Endodermal cell (in vitro differentiated cells): ENCODE measurements at places on chromosomes 4 and X.
A peak's percentile ranks its signal among the peaks of the same experiment; 100 is the strongest.

DNA sequence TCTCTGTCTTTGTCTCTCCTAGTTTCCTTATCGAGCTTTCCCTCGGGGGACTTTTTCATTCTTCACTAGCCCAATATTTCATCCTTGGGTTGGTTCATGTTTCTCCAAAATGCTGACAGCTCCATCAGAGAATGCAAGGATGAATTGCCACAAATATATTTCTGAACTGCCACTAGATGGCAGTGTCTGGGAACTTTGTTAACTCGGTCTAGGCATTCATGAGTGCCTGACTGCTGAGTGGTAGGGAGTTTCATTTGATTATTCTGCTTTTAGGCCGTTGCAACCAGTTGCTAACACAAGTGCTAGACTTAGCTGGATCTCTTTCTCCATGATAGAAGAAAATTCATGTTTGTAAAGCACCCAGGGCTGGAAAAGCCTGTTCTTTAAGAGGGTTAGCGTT lies 73.5 kb upstream of the RAP2C start:
- DNase-seq = peak; percentile 58

GRCh38 chr4:184289179-184289535 lies 71.5 kb upstream of the ENPP6 start:
- DNase-seq = no peak

DNA sequence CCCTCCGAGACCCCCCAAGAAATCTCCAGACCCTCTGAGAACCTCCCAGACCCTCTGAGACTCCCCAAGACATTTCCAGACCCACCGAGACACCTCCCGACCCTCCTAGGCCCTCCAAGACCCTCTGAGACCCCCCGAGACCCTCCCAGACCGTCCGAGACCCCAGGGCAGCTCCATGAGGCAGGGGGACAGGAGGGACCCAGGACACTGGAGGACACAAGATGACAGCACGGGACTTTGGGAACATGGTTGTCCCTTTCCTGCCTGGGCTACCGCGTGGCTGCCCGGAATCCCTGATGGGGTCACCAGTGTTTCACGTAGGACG lies 10.3 kb downstream of the CTBP1 start:
- no peak for DNase-seq

GRCh38 chr4:72935462-72935861 lies 134.1 kb downstream of the COX18 start:
- no peak for DNase-seq

- DNase-seq = no peak
Measured at GRCh38 chr4:119629142-119629471, 503 bp upstream of the PDE5A start.

DNA sequence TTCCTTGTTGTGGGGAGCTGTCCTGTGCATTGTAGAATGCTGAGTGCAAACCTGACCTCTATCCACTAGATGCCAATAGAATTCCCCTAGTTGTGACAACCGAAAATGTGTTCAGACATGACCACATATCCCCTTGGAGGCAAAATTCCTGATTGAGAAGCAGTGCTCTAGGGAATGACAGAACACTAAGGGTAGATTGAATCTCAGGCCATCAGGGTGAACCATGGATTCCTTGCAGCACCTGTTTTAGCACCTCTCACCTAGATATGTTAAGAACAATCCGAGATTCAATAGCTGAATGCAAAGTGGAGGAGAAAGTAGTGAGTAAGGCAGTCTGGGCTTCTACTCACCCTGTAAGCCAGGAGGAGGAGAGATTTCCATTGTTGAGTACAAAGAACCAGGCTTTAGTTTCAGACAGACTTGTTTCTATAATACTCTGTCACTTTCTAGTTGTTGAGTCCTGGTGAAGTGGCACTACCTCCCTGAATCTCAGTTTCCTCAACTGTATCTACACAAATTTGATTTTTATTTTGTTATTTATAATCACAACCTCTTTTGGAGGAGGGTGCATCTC lies 111.0 kb upstream of the RAP2C start:
- DNase-seq = no peak

GRCh38 chr4:81466841-81467671 lies 4.7 kb downstream of the RASGEF1B start:
- peak; percentile 90 for DNase-seq

DNA sequence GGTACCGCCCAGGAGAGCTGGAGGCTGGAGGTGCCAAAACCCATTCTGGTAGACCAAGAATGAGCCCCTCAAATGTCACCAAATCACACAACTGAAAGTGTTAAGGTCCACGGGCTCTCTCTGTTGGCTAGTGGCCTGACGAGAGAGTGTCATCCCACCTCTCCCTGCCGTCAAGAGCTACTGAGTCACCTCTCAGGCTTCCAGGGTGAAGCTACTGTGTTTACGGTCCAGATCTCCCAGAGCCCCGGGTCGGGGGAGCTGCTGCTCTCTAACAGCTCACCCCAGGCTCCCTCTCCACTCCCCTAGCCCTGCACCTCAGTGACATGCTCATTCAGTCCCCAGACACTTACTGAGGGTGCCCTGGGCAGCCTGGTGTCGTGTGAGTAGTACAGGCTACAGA lies 59.2 kb downstream of the ADGRG2 start:
- no peak for DNase-seq

GRCh38 chrX:103066606-103067005 lies 2.6 kb upstream of the BEX1 start:
- DNase-seq = no peak

- no peak for DNase-seq
Measured at GRCh38 chr4:68434277-68434676, 13.0 kb upstream of the TMPRSS11E start.

- no peak for DNase-seq
Measured at GRCh38 chr4:145703850-145704497, 24.0 kb downstream of the C4orf51 start.

GRCh38 chr4:185839194-185839712 lies 27.3 kb upstream of the SORBS2 start:
- peak; percentile 93 for DNase-seq

DNA sequence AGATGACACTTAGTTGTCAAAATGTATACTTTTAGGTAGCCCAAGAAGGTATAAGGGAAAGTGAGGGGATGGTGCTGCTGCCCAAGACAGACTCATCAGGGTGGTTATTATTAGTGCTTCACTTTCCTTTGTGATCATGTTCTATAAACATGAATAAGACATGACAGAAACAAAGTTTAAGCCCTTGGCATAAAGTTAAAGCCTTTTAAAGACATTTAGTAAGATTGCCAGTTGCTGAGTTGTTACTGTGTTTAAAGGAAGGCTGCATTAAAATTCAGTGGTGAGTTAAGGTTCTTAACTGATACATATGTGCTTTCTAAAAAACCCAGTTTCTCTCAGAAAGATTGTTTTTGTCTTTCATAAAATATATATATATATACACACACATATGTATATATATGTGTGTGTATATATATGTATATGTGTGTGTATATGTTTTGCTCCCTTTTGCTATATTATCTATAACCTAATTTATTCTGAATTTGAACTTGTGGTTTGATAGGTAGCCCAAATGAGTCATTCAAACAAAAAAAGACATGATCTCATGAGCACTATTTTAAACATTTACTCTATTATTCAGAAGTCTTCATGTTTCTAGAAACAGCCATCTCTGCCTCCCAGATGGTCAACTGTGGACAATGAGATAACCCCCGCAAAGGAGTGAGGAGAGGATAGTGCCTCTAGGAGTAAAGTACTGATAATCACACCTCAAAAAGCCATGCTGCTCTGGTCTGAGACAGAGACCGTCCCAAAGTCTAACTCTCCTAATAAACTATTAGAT lies 98.1 kb upstream of the OTUD4 start:
- no peak for DNase-seq

- peak; percentile 77 for DNase-seq
Measured at GRCh38 chr4:14787894-14788293, 214.4 kb upstream of the CPEB2 start.

GRCh38 chr4:107349266-107349665 lies 313.2 kb upstream of the DKK2 start:
- no peak for DNase-seq

DNA sequence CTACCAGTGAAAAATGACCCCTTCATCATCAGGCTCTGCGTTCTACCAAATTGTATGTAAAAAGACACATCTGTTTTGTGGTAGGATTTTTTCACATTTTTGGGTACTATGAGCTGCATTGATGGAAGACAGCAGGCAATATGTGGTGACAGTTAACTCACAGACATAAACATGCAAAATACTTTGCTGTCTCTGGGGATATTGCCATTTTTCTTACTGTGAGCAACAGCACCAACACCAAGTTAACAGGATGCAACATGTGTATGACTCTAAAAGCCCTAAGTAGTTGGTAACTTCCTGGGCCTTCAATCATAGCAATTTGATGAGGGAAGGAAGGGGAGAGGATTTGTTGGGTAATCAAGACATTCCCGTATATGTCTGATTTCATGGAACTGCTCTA lies 56.4 kb upstream of the DRP2 start:
- DNase-seq = no peak

GRCh38 chrX:37470711-37471110 lies 100.8 kb upstream of the LANCL3 start:
- no peak for DNase-seq

- DNase-seq = no peak
Measured at GRCh38 chr4:15783676-15784075, 5.5 kb downstream of the CD38 start.

DNA sequence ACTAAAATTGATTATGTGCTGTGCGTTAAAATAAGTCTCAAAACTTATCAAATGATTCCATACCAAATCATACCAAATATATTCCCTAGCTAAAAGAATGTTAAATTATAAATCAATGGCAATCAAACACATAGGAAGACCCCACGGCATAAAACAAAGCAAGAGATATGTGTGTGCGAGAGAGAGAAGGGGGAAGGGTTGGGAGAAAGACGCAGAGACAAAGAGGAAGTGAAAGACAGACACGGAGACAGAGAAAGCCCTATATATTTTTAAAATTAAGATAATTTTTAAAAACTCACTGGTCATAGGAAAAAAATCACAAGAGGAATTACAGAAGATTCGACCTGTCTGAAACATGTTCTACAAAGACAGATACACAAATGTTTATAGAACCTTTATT lies 371.4 kb downstream of the NLGN4X start:
- no peak for DNase-seq
